ENCODE measurements at places on chromosomes 2 and 18. TPM values are rescaled to one million over a fixed set of nuclear protein-coding genes. Genes with fewer than 3 reads are reported as not detected.

Gene TP53I3
- polyA plus RNA-seq = 17.2 TPM

Gene WDR54
- 8.7 TPM for polyA plus RNA-seq

Gene HADHB
- 256 TPM for polyA plus RNA-seq

Gene DOK6
- polyA plus RNA-seq = 0.37 TPM

Gene NETO1
- polyA plus RNA-seq = 0.38 TPM

Gene LRP2
- polyA plus RNA-seq = 0.06 TPM

Gene COL4A3
- 0.91 TPM for polyA plus RNA-seq

Gene KIAA2012
- not detected for polyA plus RNA-seq

Gene ESPNL
- 0.29 TPM for polyA plus RNA-seq

GRCh38 chr2:97913846-97914245 is 81.9 kb downstream of the TMEM131 start:
- no peak for DNase-seq

DNA sequence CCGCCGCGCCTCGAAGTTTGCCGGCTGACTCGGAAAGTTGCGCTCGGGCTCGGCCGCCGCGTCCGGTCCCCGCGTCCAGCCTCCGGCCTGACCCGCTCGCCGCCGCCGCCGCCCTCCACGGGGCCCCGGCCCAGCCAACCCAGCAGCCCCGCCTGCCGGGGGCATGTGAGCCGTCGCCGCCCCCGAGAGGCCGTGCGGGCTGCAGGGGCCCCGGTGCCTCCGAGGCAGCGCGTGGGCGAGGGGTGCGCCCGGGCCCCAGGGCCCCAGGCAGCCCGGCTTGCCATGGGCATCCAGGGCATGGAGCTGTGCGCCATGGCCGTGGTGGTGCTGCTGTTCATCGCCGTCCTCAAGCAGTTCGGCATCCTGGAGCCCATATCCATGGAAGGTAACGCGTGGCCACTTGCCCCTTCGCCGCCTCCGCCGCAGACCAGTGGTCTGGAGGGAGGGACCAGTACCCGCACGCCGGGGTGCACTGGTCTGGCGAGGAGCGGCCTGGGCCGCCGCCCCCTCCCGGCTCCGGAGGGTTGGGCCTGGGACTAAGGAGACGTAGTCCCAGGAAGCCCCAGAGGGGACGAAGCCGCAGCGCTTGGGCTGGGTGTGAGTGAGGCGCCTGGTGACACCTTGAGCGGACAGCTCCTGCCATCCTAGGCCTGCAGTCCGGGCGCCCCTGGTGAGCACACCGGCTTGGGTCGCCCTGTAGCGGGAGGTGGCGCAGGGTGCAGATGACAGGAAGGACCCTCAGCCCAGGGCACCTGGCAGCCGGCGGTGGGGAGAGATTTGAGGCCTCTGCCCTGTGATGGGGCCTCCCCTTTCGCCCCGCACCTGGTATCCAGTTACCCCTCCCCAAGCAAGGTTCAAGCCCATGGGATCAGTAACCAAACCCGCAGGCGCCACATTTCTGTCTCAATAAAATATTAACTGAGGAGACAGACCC is 49.9 kb downstream of the KCNIP3 start:
- peak; percentile 44 for DNase-seq

GRCh38 chr18:1413323-1413675 is 508.6 kb downstream of the ADCYAP1 start:
- no peak for DNase-seq

- DNase-seq = peak; percentile 73
Observed at GRCh38 chr2:84314901-84315330, 144.2 kb downstream of the SUCLG1 start.

DNA sequence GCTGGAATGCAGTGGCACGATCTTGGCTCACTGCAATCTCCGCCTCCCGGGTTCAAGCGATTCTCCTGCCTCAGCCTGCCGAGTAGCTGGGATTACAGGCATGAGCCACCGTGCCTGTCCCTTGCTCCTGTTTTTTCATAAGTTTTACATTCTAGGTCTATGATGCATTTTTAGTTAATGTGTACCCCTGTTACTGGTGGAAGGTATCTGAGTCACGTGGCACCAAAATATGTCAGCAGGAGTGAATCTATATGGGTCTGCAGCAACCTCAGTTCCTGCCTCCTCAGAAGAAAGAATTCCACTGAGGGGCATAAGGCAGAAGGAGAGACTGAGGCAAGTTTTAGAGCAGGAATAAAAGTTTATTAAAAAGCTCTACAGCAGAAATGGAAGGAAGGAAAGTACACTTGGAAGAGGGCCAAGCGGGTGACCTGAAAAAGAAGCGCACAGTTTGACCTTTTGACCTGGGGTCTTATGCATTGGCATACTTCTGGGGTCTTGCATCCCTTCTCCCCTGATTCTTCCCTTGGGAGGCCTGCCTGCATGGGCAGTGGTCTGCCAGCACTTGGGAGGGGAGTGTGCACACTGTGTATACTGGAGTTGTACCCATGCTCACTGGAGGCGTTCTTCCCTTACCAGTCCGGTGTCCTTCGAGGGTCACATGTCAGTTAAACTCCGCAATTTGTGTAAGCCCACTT is 1.1 kb upstream of the MFSD2B start:
- DNase-seq = no peak

GRCh38 chr2:97819754-97820153 is 106.4 kb downstream of the ZAP70 start:
- no peak for DNase-seq

DNA sequence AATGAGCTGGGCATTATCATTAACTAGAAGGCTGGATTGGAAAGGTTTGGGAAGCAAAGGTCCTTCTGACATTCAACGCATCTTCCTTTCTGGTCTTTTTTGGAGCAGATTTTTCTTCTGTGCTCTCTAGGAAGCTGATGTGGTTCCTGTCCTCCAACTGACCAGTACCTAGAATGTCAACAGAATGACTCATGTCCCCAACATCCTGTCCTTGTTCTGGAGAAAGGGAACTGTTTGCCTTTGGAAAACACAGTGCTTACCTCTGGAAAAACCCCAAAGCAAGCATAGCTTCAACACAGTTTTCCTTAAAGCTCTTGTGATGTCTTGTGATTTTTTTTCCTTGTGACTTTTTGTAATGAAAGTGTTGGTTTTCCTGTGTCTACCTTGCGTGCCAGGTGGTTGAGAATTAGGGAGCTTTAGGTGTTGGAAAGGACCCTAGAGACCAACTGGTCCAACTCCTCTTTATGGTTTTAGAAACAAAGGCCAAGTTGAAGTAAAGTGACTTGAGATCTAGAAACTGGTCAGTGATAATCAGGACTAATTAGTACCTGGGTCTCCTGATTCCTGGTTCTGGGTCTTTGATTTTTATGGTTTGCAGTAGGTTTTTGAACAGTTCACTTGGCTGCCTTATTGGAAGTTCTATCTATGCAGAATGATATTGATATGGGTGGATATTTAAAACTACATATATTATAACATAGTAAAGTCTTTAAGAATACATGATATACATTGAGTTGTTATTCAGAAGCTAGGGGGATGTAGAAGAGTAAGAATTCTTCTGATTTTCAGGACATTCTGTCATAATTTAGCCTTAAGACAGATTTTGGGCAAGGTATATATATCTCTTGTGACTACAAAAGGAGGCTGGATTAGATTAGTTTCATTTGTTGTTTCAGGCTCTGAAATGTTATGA is 70.5 kb downstream of the FMNL2 start:
- DNase-seq = no peak

- DNase-seq = no peak
Observed at GRCh38 chr2:7009207-7009911, 92.1 kb downstream of the RNF144A start.

DNA sequence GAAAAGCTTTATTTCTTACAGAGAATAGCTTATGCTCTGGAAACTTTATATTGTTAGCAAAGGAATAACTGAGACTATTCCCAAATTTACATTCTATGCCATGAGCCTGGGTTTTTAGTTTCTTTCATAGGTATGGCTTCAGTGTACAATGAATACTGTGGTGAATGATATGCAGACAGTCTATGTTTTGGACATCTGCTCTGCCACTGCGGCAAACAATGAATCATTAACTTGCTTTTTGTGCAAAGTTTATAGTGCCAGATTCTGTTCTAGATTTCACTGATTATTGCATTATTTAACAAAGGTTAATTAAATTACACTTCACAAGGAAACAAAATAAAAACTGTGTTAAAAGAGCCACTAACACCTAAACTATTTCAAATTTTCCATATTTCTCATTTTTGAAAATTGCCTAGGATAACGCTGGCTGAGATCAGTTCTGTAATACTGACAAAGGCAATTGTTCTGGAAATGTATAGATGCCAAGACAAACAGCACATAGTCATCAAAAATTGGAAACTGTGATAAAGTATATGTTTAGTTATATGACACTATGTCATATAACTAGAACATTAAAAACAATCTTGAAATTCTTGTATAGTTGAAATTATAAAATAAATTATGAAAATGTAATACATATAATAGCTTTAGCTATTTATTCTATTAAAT is 74.7 kb downstream of the ITSN2 start:
- DNase-seq = no peak

DNA sequence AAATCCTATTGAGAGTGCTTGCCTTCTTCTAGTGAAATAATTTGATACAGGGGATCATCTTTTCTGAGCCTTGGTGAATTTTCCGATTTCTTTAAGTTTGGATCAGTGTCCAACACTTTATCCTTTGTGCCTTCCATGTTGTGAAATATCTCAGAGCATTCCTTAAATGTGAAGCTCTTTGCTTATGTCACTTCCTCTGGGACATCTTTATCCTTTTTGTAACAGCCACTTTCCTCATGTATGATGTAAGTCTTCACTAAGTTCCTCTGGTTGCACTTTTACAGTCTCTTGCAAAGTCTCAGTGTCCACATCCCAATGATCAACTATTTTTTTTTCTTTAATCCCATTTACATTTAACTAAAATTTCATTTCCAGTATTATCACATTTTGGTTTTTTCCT is 254.2 kb downstream of the EN1 start:
- no peak for DNase-seq

DNA sequence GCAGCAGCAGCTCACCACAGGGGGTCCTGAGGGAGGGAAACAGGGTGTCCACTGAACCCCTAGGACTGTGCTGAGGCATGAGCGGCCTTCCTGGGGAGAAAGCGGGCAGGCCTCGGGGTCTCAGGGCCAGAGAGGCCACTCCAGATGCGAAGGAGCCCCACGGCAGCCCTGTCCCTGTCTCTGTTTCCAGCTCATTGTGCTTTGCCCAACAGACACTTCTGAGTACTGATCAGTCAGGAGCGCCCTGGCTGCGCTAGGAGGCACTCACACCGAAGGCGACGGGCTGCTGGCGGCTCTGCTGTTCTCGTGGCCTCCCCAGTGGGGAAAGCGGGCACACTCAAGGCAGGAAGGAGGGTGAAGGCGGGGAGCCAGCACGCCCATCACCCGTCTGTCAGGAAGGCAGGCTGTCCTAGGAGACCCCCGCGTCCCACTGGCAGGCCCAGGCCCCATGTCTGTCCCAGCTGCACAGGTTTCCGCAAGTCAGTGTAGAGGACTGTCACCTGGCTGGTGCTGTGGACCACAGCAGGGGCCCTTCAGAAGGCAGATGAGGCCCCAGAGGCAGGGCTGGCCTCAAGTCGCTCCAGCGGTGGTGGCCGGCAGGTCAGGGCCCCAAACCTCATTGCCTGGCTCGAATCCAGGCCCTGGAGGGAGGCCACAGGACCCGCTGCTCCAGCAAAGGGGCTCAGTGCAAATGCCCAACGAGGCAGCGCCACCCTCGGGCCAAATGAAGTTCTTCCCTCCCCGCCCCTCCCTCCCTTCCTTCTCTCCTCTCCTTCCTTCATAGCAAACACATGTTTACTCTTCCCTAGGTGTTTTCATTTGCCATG is 6.8 kb downstream of the ESPNL start:
- no peak for DNase-seq

- no peak for DNase-seq
Observed at GRCh38 chr18:57208047-57208446, 61.2 kb downstream of the BOD1L2 start.

DNA sequence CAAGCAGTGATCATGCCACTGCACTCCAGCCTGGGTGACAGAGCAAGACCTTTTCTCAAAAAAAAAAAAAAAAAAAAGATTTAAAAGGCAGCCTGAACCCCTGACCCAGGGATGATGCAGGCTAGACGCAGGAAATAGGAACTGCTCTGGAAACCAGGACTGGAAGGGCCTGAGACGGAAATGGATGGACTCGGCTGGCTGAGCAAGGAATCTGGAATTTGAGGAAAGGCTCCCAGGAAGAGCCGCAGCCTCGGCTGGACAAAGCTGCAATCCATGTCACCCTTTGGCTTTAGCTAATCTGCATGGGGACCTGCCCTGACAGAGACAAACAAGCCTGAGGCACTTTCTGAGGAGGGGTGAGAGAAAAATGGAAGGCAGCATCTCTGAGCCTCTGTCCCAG is 55.0 kb upstream of the DAPL1 start:
- DNase-seq = no peak

- DNase-seq = no peak
Observed at GRCh38 chr2:20453087-20453486, 6.2 kb downstream of the RHOB start.

GRCh38 chr2:44450082-44450481 is 88.3 kb downstream of the CAMKMT start:
- DNase-seq = no peak

GRCh38 chr2:106192752-106193689 is 1.1 kb downstream of the UXS1 start:
- peak; percentile 29 for DNase-seq

DNA sequence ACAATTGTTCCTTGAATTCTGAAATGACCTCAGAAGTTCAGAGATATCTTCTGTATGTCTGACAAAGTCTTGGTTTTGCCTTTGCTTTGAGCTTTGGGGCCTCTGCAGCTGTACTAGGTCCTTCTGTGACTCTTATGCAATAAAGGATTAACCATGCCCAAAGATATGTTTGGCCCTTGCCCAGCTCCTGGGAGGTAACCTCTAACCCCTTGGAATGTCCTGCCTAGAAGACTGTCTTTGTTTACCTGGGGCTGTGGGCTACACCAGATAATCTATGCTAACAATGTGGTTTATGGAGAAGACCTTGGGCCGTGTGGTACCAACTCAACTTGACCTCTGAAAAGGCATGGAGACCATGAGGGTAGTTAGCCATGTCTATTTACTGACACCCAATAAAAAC is 140.9 kb upstream of the CAPN13 start:
- DNase-seq = no peak

DNA sequence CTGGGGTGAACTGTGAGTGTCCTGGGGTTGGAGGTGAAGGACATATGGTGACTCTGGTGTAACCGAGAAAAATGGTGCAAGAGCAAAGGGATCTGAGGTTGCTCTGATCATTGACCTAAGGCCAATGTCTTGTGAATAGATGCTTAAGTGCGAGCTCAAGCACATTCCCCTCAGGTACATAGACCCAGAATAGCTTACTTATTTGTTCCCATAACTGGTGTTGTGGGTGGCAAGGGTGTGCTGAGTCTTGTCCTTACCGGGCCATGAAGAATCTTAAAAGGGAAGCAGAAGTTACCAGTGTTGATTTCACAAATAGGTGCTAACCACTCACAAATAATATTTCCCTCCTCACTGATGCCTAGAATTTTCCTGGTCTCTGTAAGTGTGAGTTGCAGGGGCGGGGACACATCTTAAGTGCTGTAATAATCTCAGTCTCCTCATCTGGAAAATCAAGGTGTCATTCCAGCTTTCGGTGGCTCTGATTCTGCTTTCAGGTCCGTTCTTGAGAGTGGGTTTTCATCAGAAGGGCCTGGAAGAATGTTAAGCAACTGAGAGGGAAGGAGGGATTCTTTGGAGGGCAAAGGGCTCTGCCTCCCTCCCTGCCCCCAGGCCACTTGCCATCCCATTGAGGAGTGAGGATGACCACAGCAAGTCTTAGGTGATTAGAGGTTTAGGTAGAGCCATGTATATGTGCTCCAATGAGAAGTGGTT is 54.9 kb downstream of the LIPG start:
- no peak for DNase-seq

GRCh38 chr2:59540864-59541263 is 1012.6 kb downstream of the BCL11A start:
- no peak for DNase-seq

All from heart right ventricle (tissue), 16 donors.